Pancreas (tissue), 10 donors: ENCODE measurements at places on chromosomes 1 and 21.

DNA sequence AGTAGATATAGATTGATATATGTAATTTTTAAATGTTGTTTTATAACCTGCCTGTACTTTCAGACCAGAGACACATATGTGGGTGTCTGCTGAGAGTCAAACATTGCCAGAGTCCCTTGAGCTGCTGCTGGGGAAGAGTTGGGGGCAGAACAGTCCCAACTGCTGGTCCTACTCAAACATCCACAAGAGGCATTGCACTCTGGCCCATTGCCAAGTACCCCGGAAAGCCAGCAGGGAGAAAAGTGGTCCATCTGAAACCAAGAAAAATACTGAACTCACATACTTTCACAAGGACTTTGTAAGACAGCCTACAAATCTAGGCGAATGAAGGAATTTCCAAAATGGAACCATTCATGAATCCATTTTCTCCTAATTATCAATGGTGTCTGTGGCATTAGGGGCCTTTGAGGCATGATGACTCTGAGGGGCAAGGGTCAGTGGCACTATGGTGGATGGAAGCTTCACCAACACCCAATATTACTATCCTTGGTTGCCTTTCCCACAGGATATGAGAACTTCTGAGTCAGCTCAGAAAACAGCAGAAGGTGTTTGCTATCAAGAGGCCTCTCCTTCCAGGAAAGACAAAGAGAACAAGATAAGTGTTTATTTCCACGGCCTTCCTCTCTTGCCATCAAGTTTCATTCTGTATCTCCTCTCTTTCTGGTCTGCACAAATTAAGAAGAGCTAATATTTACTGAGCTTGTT is 7.3 kb upstream of the TBX15 start:
- no peak for DNase-seq

DNA sequence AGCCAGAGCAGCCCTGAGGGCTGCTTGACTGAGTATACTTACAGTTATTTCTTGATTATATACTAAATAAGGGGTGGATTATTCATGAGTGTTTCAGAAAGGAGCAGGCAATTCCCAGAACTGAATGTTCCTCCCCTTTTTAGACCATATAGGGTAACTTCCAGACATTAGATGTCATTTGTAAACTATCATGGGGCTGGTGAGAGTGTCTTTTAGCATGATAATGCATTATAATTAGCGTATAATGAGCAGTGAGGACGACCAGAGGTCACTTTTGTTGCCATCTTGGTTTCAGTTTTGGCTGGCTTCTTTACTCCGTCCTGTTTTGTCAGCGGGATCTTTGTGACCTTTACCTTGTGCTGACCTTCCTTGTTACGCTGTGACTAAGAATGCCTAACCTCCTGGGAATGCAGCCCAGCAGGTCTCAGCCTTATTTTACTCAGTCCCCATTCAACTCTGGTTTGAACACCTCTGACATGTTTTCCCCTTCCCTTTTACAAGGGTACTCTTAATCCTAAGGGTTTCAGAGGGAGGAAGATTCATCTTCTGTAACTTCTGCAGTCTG is 16.2 kb downstream of the KCTD3 start:
- peak; percentile 22 for DNase-seq

- DNase-seq, result no peak
Observed at GRCh38 chr1:147834181-147834580, 68.4 kb upstream of the GJA8 start.

- DNase-seq, result no peak
Observed at GRCh38 chr1:61968869-61969268, 225.8 kb upstream of the L1TD1 start.

DNA sequence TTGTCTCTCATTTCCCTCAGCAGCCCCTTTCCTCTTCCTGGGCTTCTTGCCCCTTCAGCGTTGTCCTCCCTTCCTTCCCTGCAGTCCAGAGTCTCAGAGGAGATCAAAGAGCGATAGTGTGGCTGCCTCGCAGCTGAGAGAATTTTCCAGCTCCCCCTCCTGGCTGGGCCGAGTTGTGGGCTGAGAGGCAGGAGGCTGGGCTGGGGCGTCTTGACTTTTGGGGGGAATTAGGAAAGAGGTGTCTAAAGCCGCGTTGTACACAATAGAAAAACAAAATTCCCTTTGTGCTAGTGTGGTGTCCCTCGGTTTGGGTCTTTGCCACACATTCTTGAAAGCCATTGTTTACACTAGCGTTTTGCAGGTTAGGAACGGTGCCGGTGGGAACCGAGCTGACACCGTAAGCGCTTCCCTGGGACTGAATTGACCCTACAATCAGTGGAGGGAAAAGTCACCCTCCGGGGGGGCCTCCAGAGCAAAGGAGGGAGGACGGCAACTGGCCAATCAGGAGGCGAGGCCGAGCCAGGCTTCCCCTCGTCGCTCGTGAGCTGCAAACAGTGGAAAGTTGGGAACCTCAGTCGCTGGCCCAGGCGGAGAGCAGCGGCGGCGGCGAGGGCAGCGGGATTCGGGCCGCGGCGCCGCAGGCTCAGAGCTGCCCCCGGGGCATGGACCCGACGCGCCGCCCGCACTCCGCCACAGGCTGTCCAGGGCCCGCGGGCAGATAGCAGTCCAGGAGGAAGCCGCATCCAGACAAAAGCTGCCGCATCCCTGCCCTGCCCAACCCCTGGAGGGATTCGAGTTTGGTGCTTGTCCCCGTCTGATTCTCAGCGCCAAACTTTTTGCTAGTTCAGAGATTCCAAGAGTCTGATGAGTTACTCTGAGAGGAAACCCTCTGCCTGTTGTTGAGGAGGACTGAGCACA is at the start of gene HMCN1:
TSS of gene HMCN1 (plus strand) at position 574 of the 918 bp plus-strand sequence. CDS start 389 bp downstream, outside the sequence.
- DNase-seq, result peak; percentile 78

DNA sequence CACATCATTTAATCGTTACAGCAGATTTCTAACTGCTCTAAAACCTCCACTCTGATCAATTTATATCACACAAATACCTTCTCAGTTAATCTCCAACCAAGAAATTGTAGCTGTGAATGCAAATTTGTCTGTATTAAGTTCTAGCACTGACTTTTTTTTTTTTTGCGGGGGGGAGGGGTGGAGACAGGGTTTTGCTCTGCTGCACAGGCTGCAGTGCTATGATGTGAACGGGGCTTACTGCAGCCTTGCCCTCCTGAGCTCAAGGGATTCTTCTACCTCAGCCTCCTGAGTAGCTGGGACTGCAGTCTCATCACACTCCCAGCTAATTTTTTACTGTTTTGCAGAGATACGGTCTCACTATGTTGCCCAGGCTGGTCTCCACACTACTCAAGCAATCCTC is 163.6 kb downstream of the RERE start:
- no peak for DNase-seq

- no peak for DNase-seq
Observed at GRCh38 chr1:36408479-36408878, 10.8 kb upstream of the LSM10 start.

DNA sequence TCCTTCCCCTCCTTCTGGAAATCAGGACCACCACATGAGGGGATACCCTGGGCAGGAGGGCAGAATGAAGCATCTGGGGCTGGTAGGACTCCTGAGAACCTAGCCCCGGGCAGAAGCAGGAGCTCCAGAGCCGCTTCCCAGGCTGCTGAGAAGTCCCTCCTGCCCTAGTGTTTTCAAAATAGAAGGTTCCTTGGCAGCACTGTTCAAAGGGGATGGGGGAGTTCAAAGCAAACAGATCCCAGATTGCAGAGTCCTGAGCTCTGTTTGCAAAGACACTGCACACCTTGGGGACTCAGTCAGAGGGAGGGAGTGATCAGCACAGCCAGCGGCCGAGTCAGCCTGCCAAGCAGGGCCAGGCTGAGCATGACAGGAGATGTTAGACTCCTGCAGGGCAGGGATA is 177.8 kb downstream of the PTPRU start:
- no peak for DNase-seq

- DNase-seq, result no peak
Observed at GRCh38 chr1:84426376-84426775, 28.1 kb downstream of the DNASE2B start.

GRCh38 chr1:166888373-166889111 is 12.5 kb upstream of the TADA1 start:
- no peak for DNase-seq

DNA sequence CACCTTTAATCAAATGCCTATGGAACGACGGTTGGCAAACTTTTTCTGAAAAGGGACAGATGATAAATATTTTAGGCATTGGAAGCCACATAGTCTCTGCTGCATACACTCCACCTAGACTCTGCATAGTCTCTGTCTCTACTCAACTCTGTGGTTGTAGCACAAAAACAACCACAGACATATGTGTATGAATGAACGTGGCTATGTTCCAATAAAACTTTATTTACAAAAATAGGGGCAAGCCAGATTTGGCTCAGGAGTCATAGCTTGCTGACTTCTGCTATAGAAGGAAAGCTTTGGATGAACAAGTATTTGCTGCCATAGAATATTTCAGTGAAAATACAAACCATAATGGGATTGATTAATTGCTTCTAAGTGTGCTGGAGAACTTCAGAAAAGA is 37.5 kb upstream of the ADORA3 start:
- DNase-seq, result no peak

DNA sequence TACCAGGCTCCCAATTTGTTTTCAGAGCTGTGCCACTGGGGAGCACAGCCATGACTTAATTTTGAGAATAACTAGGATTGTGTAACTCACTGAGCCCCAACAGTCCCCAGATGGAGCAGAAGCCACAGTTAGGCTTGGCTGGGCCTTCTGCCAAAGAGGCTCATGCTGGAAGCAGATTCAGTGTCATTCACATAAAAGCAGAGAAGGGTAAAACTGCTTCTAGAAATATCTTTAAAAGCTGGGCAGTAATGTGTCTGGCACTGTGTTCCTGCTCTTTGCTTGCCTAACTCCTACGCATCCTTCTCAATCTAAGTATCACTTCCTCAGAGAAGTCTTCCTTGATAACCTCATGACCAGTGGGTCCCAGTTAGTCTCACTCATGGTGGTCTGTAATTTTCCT is 20.3 kb downstream of the STK40 start:
- no peak for DNase-seq

DNA sequence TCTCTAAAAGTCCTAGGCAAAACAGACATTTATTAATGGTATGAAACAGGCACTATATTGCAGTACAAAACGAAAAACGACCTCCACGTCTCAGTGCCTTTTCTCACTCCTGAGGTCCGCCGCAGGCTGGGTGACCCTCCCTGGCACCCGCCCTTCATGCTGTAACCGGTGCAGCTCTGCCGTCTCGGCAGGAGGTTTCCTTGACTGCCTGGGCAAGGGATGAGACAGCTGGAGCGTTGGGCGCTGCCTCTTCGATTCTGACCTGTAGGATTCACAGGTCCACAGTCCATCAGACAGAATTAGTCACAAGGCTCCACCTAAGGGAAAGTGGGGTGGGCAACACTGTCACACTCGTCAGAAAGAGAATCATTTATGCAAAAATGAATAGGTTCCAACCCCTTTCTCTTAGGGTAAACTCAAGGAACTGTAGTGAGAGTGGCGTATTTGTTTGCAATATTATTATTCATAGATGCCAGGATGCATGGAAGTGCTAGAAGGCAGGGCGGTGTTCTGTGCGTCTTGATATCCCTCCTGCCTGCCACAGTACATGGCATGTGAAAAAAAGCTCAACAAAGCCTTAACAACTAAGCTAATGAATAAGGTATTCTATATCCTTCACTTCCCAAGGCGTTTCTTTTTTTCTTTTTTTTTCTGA is 23.5 kb upstream of the ZBTB18 start:
- DNase-seq, result no peak

DNA sequence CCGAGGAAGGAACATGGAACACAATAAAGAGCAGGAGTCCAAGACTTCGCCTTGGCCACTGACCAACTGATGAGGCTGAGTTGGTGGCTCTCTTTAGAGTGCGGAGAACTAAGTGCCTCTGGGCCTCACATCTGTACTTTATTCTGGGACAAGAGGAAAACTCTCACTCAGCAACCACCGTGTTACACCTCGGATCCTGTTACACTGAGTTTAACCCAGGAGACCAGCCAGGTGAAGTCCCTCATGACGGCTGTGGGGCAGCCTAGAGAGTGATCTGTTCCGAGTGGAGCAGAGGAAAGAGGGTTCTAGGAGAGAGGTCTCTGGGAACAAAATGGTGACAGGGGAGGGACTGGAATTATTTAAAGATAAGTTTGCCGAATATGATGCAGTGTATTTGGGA is 33.5 kb upstream of the AGL start:
- no peak for DNase-seq
